Lower lobe of right lung (tissue), 2 donors: ENCODE measurements at places on chromosomes 16 and 17. TPM values are rescaled to one million over a fixed set of nuclear protein-coding genes. Genes with fewer than 3 reads are reported as not detected.

HNF1B gene
- total RNA-seq, result 15.2 TPM

KRT24 gene
- not detected for total RNA-seq

CHD9NB gene
- 12.4 TPM for total RNA-seq

CACNG4 gene
- 5.1 TPM for total RNA-seq

KCNJ16 gene
- total RNA-seq, result 0.62 TPM

CCL8 gene
- total RNA-seq, result 1.6 TPM
